ENCODE measurements at places on chromosomes 11 and 22.

DNA sequence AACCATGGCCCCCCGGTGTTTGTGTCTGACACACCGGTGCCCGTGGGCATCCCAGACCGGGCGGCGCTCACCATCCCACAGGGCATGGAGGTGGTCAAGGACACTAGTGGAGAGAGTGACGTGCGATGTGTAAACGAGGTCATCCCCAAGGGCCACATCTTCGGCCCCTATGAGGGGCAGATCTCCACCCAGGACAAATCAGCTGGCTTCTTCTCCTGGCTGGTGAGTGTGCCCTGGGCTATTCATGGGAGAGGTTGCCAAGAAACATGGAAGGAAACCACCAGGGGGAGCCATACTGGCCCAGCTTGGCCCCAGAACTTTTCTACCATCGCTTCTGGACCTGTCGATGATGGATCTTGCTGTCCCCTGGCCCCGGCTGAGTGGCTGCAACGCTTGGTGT, 36.5 kb downstream of the PRDM11 start:
- H3K4me3 ChIP-seq, result no peak overlapping the region
- no peaks in the 10 kb centered on the region for H3K36me3 ChIP-seq
- DNase-seq, result peak; percentile 35
- H3K4me1 ChIP-seq, result peaks cover 36% of the 10 kb centered on the region

DNA sequence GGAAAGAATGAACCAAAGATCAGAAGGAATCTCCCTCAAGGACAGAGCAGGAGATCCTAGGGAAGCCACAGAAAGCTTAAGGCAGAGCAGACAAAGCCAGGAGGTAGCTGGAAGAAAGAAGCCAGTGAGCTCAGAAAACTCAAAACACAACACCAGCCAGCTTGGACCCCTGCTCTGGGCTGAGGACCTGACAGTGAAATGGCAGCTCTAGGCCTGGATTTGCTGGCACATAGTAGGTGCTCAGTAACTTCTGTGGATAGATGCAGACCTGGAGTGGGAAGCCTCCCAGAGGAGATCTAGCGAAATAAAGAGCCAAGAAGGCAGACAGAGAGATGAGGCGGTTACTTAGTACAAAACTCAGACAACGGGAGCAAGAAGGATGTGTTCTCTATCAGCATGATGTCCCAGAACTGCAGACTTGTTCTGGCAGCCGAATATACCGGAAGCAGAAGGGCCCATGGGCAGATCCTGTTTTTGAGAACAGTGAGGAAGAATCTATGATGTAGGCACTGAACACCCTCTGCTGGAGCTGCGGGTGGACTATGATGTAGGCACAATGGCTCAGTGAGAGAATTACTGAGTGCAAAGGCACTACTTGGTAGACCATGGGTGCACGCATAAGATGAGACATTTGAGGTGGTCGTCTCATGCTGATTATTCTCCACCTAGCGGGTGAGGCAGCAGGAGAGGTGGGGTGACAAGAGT, 4.8 kb downstream of the ROBO4 start:
- H3K27me3 ChIP-seq, result peaks cover 7% of the 10 kb centered on the region
- no peaks in the 10 kb centered on the region for H3K4me1 ChIP-seq
- H3K27ac ChIP-seq, result no peak overlapping the region
- H3K36me3 ChIP-seq, result no peaks in the 10 kb centered on the region
- no peak for DNase-seq

GRCh38 chr11:77140231-77140851, 12.3 kb downstream of the MYO7A start:
- peak overlapping the region; percentile 54 for H3K27ac ChIP-seq
- H3K4me1 ChIP-seq, result peaks cover 36% of the 10 kb centered on the region
- H3K4me3 ChIP-seq, result no peak overlapping the region
- no peak for DNase-seq
- no peaks in the 10 kb centered on the region for H3K36me3 ChIP-seq

DNA sequence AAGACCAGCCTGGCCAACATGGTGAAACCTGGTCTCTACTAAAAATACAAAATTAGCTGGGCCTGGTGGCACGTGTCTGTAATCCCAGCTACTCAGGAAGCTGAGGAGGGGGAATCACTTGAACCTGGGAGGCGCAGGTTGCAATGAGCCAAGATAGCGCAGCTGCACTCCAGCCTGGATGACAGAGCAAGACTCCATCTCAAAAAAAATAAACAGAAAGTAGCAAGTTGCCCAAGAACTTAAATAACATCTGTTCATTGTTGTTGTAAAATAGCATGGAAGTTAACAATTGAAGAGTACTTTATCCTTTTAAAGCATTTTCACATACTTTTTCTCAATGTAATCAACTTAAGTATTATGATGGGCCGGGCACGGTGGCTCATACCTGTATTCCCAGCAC, 5.7 kb downstream of the AMBRA1 start:
- no peak for DNase-seq
- no peaks in the 10 kb centered on the region for H3K27me3 ChIP-seq
- no peak overlapping the region for H3K4me3 ChIP-seq
- H3K27ac ChIP-seq, result no peak overlapping the region

GRCh38 chr11:12176410-12176809, 66.0 kb downstream of the MICAL2 start:
- H3K4me3 ChIP-seq, result no peak overlapping the region
- peak overlapping the region; percentile 94 for H3K27ac ChIP-seq
- H3K4me1 ChIP-seq, result peaks cover 84% of the 10 kb centered on the region
- H3K36me3 ChIP-seq, result no peaks in the 10 kb centered on the region
- H3K27me3 ChIP-seq, result no peaks in the 10 kb centered on the region
- DNase-seq, result no peak

GRCh38 chr22:48968201-48968959, 859.3 kb downstream of the BRD1 start:
- H3K4me1 ChIP-seq, result no peaks in the 10 kb centered on the region
- no peak overlapping the region for H3K27ac ChIP-seq
- DNase-seq, result peak; percentile 58

DNA sequence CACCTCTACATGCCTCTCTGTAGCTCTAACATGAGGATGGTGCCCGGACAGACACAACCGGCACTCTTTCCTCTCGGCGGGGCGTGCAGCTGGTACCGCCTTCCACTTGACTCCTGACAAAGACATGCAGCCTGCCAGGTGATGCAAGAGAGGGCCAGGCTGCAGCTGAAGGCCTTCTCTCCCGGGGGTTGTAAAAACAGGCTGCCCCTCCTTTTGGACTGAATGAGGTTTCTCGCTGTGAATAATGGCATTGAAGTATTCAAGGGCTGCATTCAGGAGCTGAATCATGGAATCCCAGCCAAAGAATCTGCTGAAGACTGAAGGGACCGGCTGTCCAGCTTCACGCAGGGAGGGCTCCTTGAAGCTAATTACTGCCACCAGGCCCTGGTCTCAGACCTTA, 110.9 kb downstream of the GALNT18 start:
- H3K27ac ChIP-seq, result no peak overlapping the region
- H3K4me3 ChIP-seq, result no peak overlapping the region
- no peak for DNase-seq
- no peaks in the 10 kb centered on the region for H3K36me3 ChIP-seq
- no peaks in the 10 kb centered on the region for H3K4me1 ChIP-seq
- H3K27me3 ChIP-seq, result no peaks in the 10 kb centered on the region

- H3K36me3 ChIP-seq, result no peaks in the 10 kb centered on the region
- no peak overlapping the region for H3K4me3 ChIP-seq
- no peaks in the 10 kb centered on the region for H3K4me1 ChIP-seq
- DNase-seq, result no peak
- no peak overlapping the region for H3K27ac ChIP-seq
Observed at GRCh38 chr11:88266157-88266556, 71.4 kb downstream of the CTSC start.

- DNase-seq, result no peak
- no peak overlapping the region for H3K4me3 ChIP-seq
Observed at GRCh38 chr22:29936186-29936585, 53.2 kb downstream of the MTMR3 start.

DNA sequence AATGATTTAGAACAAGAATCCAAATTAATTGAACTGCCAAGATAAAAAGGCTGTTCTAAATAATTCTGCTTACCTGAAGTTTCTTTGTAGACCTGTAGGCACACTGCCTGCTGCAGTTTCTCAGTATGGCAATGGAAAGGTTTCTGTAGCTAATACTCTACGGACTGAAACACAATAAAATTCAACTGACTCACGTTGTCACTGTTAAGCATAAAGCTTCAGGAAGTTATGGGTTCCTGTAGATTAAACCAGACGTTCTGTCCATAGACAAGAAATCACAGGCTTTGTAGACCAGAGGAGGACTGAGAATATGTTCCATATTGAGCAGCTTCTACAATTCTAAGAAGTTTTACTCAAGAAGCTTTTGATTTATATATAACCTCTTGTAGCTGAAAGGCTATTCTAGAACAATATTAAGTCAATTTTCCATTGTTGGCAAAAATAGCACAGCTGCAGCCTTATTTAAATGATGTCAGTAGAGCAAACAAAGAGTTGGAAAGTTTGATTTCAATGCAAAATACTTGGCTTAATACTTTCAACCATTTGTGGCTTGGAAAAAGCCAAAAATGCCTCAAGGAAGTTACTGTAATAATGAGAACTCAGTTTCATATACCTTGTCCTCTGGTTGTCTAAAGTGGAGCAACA, at the start of gene GLYATL2:
Gene GLYATL2, minus strand, starts transcription at position 344 of the 645 bp plus-strand sequence. CDS start 5,092 bp downstream, outside the sequence.
- no peak for DNase-seq
- H3K36me3 ChIP-seq, result no peaks in the 10 kb centered on the region
- no peaks in the 10 kb centered on the region for H3K4me1 ChIP-seq
- no peak within 1 kb of the TSS for H3K4me3 ChIP-seq

DNA sequence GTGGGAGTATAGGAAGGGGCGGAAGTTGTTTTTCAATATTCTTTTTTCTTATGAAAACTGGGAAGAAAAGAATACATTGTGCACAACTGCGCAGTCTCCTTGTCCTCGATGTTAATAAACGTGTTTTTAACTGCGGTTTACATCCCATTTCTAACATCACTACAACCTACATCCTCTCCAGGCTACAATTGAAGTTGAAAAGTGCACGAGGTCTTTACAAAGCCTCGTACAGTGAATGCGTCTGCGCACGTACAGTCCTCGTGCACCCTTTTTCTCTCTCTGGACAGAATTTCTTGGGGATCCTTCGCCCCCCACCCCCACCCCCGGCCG, 102.4 kb downstream of the WT1 start:
- H3K27me3 ChIP-seq, result no peaks in the 10 kb centered on the region
- no peak for DNase-seq
- H3K27ac ChIP-seq, result no peak overlapping the region
- no peak overlapping the region for H3K4me3 ChIP-seq
- H3K36me3 ChIP-seq, result no peaks in the 10 kb centered on the region

DNA sequence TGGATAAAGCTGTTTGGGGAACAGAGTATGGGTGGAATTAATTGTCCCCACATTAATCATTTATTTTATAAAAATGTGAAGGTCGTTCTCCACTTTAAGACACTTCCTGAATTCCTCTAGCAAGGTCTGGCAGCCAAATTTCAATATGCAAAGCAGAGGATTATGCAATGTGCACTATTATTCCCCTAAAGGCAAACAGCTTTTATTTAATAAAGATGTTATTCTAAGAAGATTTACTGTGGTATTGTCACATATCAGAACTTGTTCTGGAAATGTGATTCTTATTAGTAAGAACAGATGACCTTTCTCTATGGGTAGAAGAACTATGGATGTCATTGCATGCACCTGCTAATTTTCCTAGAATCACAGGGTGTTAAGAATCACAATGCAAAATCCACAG, 1128.8 kb upstream of the CCDC90B start:
- no peaks in the 10 kb centered on the region for H3K4me1 ChIP-seq
- no peak for DNase-seq
- H3K4me3 ChIP-seq, result no peak overlapping the region
- H3K36me3 ChIP-seq, result no peaks in the 10 kb centered on the region

DNA sequence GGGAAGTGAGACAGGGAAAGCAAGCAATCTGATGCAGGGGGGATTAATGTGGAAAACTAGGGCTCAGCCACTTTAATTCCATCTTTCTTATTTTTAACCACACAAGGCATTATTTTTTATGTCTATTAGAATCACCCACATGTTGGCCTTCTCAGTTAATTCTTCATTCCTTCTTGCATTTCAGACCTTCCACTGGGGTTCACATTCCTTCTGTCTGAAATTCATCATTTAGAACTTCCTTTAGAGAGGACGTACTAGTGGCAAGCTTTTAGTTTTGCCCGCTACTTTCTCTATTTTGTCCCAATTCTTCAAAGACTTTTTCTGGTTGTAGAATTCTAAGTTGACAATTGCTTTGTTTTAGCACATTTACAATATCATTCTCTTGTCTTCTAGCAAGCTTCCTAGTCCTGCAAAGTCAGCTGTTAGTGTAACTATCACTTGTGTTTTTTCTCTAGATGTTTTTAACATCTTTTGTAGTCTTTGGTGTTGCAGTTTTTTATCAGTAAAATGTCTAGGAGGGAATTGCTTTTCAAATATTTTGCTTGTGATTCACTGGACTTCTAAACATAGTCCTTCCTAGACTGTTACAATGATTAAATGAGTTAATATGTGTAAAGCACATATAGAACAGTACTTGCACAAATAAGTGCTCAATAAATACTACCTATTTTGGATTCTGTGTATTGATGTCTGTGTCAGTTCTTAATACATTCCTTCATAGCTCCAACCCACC, 5.5 kb upstream of the NNMT start:
- H3K4me1 ChIP-seq, result peaks cover 27% of the 10 kb centered on the region
- H3K36me3 ChIP-seq, result no peaks in the 10 kb centered on the region
- H3K27me3 ChIP-seq, result no peaks in the 10 kb centered on the region
- no peak for DNase-seq

DNA sequence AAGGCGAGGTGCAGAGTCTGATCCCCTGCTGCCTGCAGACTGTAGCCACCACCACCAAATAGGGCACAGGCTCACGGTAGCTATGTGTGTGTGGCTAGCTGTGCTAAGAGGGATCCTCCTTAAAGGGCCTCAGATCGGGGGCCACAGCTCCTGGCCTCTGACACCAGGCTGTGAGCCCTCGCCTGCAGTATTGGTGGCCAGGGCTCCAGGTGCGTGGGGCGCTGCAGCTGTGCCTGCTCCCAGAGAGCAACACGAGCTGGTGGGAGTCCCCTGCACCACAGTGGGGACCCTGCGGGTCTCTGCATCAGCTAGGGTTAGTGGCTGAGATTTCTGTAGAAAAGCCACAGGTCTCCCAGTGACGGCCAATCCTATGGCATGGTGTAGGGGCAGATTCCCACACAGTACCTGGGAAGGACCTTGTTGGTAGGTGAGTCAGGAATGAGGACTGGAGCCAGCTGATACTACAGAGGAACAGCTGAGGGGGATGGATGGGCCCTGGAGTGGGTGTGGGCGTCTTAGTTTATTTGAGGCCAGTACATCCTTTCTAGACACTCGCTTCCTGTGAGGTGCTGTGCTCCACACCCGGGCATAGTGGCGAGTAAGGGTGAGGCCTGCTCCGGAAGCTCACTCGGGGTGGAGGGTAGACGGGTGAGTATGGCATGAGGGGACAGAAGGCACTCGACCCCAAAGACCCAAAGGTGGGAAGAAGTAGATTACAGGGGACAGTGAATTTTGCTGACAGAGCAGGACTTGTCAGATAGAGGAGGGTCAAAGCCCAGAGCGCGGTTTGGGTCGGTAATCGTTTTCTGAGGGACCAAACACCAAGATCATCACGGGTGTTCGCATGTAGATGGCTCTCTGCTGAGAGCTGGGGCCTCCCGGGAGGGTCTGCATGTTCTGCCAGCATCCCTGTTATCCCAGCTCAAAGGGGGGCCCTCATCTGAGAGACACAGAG, 212.5 kb downstream of the TBC1D22A start:
- no peaks in the 10 kb centered on the region for H3K4me1 ChIP-seq
- no peak for DNase-seq
- no peak overlapping the region for H3K4me3 ChIP-seq
- H3K27ac ChIP-seq, result no peak overlapping the region
- H3K36me3 ChIP-seq, result peaks cover 3% of the 10 kb centered on the region

- no peaks in the 10 kb centered on the region for H3K36me3 ChIP-seq
- no peak overlapping the region for H3K27ac ChIP-seq
- H3K27me3 ChIP-seq, result no peaks in the 10 kb centered on the region
- no peak overlapping the region for H3K4me3 ChIP-seq
- no peak for DNase-seq
- peaks cover 8% of the 10 kb centered on the region for H3K4me1 ChIP-seq
Observed at GRCh38 chr11:122599434-122599833, 56.1 kb upstream of the UBASH3B start.

Measured in Caco-2 (cell line).